ENCODE measurements at places on chromosomes 5 and 9.

DNA sequence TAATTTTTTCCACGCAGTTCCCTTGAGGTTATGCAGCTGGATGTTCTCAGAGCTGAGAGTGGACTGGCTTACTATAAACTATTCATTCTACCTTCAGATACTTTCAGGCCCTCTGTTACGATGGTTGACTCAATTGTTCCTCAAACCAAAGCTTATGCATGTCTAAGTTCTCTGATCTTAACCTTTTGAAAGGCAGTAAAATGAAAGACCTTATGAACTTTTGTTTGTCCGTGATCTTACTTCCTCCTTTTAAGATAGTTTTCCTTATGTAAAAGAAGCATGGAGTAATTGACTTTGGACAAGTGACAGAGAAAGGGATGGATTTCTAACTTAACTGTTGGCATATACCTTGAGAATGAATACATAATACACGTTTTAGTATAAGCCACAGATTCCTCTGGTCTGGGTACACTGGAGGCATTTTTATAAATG is 575.7 kb downstream of the PDE4D start:
- no peak for DNase-seq

- no peak for DNase-seq
Observed at GRCh38 chr5:170641589-170642031, 137.8 kb downstream of the KCNIP1 start.

- no peak for DNase-seq
Observed at GRCh38 chr5:9108162-9108561, 437.7 kb downstream of the SEMA5A start.

DNA sequence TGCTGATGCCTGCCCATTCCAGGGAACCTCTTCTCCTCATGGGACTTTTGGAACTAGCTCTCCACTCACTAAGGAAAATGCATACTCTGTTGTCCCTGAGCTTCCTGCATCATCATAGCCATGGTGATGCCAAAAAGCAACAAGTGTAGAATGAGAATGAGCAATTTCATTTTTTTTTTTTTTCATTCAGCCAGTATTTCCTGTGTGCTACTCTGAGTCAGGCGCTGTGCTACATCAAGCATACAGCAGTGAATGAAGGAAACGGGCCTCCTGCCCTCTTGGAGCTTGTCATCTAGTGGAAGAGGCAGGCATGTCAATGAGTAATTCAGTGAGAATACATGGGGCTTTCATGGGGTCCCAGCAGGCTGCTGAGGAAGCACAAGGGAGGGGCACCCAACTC is 483.1 kb downstream of the BNC2 start:
- no peak for DNase-seq

- no peak for DNase-seq
Observed at GRCh38 chr5:160614136-160614535, 192.5 kb downstream of the PTTG1 start.

DNA sequence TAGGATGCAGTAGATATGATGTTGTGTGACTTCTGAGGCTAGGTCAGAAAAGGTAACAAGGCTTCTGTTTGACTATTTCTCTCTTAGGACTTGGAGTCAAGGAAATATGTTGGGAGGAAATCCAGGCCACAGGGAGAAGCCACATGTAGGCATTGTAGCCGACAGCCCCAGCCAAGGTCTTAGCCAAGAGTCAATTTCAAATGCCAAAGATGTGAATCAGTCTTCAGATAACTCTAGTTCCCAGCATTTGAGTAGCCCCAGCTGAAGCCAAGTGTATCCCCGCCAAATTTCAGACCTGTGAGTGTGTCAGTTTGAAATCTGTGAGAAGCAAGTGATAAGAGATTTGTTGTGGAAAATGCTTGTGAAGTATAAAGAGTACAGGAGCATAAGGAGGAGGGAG is 38.1 kb upstream of the ISL1 start:
- no peak for DNase-seq

DNA sequence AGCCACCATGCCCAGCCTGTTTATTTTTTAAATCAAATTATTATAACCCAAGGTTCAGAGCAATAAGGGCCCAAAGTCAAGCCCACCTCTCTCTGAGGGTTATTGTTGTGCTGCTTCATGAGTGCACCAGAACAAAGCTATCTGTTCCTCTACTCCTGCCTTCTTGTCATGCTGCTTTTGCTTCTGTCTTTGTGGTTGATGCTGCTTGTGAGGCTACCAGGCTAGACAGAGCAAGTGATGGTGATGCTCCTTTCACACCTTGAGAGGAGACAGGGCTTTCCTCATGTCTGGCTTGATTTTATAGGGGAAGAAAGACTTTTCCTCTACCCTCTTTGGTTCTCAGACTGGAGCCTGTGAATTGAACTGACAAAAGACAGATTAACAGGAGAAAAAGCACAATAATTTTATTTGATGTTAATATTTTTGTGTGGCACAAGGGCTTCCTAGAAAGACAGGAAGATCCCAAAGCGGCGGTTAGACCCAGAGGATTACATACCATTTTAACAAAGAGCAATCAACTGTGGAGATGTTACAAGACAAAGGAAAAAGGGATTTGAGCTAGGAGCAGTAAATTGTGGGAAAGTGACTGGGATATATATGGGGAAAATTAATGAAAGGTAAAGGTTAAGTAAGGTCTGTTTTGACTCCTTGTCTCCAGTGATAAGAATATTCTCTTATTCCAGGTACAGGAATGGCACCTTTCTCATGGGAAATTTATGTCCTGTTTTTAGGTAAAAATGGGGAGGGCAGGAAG is 4.4 kb upstream of the CD180 start:
- DNase-seq, result no peak

DNA sequence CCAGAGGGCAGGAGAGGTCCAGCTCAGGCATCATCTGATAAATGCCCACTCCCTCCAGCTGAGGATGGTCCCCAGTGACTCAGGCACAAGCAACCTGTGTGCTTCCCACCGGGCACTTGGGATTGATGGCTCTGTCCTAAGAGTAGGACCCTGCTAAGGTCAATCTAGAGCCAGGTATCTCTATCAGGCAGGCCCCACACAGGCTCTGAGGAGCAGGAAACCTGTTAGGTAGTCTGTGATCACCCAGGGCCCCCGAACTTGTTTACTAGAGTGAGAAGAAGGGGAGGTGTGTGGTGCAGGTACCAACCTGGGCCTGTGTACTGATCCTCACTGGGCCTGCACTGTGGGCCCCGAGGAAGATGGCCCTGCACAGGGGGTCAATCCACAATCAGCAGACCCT is 119.6 kb upstream of the FSTL4 start:
- DNase-seq, result no peak

- DNase-seq, result no peak
Observed at GRCh38 chr5:8289779-8290178, 420.8 kb downstream of the MTRR start.

- DNase-seq, result no peak
Observed at GRCh38 chr5:171323007-171323406, 14.0 kb downstream of the TLX3 start.

DNA sequence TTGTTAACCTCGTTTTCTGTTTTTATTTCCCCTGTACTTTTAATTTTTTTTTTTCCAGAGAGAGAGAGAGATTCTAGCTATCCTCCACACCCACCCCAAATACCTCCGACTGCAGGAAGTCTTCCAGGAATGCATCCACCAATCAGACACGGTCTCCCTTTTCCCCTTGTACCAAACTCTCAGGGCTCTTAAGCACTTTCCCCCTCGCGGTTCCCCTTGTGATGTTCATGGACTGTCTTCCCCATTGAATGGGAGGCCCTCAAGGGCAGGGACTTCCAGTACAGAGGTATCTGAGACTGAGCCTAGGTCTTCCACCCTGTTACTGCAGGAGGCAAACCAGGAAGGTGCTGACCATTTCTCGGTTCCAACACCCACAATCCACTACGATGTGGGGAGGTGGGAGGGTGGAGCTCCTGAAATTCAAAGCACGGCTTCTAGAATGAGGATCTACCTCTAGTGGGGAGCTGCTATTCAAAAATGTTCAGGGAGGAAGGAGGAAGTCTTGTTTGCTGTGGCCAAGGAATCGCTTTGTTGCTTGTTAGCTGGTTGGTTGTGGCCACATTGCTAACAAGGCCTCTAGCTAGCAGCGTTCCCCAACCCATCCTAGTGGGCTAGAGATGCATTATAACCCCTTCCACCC is 37.5 kb upstream of the PTGS1 start:
- no peak for DNase-seq

DNA sequence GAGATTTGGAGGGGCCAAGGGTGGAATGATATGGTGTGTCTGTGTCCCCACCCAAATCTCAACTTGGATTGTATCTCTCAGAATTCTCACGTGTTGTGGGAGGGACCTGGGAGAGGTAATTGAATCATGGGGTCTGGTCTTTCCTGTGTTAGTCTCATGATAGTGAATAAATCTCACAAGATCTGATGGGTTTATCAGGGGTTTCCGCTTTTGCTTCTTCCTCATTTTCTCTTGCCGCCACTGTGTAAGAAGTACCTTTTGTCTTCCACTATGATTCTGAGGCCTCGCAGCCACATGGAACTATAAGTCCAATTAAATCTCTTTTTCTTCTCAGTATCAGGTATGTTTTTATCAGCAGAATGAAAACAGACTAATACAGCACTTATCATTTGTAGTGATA is 29.5 kb upstream of the SPIN1 start:
- no peak for DNase-seq

GRCh38 chr5:27008604-27009539 is 29.5 kb downstream of the CDH9 start:
- DNase-seq, result no peak

- no peak for DNase-seq
Observed at GRCh38 chr9:110283751-110284150, 27.4 kb upstream of the TXN start.

GRCh38 chr9:36398745-36399144 is 1.3 kb downstream of the RNF38 start:
- no peak for DNase-seq

DNA sequence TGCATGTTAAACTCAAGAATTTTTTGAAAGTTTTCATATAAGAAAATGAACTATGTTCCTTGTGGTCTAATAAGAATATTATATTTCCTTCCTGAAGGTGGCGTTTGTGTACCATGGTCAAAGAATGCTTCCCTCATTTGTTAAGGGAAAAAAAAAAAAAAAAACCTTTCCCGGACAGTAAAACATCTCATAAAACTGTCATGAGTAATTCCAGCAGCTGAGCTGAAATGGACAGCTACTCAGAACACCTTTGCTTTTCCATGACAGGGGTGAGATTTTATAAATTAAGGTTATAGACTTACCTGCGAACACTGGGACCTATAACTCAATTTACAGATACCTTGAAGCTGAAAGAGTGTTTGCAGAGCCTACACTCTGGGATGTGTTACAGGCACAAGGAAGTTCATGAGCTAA is 113.2 kb upstream of the RANBP3L start:
- DNase-seq, result no peak

DNA sequence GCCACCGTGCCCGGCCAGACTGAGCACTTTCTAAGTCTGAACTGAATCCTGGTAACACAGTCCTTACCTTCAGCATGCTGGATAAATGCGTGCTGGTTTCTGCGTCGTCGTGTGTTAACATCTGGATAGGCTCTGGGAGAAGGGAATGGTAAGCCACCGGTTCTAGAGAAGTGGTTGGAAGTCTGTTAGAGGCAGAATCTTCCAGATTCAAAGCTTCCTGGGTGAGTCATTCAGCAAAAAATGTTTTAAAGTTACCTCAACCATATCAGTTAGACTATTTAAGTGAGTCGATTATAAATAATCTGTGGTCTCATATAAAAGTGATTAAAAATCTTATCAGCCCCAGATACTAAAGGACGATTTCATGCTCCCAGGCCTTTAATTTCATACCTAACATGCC is 256.5 kb upstream of the NFIL3 start:
- no peak for DNase-seq

DNA sequence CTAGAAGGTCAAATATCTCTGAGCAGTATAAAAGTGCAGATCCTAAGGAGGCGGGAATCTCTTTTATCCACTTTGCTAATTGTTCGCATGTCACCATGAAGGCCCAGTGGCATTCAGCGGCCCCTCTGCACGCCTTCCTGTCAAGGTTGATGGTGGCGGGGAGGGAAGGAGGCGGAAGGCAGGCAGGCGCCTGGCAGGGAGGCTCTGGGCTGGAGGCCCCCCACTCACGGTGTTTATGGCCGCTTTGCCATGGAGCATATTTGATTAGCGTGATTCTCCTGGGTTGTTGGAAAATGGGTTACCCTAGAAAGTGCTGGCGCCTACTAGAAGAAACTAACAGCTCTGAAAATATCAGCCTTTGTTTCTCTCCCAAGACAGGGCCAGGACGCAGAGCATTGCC is 209.6 kb downstream of the FSTL4 start:
- DNase-seq, result no peak

GRCh38 chr9:72355153-72355552 is 9.9 kb downstream of the ZFAND5 start:
- no peak for DNase-seq

GRCh38 chr5:97550164-97550563 is 367.1 kb upstream of the RIOK2 start:
- DNase-seq, result no peak

DNA sequence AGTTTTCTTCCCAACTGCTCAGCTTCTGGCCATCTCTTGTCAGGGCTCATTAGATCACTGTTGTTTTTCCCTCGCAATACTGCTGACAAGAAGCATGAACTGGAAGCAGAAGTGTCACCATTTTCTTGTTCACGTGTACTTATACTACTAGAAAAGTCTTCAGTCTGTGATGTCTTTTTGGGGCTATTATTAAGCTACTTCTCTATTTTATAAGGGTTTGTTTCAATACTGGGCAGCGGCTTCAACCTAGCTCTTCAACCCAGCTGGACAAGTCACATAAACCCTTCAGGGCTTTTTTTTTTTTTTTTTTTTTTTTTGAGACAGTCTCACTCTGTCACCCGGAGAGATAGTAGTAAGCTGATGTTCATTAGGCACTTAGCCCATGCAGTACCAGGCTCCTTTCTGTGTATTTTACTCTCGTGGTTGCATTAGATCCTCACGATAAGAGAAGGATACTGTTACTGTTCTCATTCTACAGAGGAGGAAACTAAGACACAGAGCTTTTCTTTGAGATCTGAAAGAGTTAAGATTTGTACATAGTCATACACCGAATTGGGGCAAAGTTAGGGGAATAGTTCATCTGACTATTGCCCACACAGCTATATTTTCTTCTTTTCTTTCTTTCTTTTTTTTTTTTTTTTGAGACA is 20.5 kb downstream of the RAPGEF1 start:
- DNase-seq, result no peak

DNA sequence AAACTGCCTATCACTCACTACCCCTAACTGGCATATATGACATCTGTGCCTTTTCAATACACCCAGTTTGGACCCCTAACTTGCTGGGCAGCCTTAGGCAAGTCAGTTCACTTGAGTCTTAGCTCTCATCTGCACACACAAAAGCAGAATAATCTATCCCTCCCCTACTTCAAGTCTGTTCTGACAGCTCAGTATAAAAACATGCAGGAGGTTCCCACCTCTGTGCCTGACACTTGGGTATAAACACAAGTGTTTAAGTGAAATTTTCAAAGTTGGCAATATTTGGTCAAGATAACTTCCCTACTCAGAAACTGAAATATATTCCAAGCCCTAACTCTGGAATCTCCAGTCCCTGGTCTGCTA is 12.6 kb downstream of the HNRNPH1 start:
- no peak for DNase-seq

DNA sequence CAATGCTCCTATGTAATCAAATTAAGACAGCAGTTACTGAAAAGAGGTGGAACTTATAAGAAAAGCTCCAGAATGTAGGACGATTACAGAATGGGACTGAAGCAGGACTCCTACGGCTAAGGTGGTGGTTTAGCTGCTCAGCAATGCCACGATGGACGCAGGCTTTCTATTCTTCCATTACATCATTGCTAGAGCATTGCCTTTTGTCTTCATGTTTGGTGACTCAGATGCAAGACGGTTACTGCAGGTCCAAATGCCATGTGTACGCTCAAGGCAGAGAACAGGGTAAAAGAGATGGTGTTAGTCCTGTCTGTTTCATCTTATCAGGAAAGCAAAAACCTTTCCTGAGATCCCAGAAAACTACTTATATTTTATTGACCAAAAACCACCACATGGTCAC is 255.1 kb downstream of the ZSWIM6 start:
- DNase-seq, result no peak
